ENCODE measurements at places on chromosomes 13 and 19. TPM values are rescaled to one million over a fixed set of nuclear protein-coding genes. Genes with fewer than 3 reads are reported as not detected.

GRCh38 chr13:98405107-98405571 lies 171.8 kb downstream of the STK24 start:
- DNase-seq, result no peak

DNA sequence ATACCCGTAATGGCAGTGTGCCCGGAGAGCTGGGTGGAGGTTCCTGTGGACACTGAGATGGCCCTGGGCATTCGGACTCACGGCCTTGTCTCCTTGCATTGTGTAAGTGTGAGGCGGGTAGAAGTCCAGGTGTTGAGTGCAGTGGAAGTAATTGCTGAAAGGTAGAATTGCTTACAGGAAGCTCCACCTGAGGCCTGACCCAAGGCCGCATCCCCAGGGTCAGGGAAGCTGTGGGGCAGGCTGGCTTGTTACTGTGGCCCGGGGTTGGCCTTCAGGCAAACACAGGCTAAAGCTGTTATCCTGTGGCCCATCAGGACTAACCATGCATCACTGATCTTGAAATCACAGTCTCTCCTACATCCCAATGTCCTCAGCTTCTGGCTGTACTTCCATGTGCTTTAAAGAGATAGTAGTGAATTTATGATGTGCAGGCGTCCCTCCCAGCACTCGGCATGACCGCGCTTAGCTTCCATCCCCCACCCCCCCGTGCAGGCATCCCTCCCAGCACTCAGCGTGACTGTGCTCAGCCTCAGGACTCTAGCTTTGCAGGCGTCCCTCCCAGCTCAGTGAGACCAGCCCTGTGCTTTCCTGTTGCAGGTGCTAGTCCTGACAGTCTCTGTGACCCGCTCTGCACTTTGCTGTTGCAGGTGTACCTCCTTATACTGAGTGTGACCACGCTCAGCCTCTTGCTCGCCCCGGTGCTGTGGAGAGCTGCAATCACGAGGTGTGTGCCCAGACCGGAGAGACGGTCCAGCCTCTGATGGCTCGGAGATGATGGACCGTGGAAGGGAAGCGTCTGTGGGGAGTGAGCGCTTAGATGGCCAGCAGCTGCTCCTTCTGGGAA lies 35.6 kb upstream of the TFDP1 start:
- DNase-seq, result no peak

DNA sequence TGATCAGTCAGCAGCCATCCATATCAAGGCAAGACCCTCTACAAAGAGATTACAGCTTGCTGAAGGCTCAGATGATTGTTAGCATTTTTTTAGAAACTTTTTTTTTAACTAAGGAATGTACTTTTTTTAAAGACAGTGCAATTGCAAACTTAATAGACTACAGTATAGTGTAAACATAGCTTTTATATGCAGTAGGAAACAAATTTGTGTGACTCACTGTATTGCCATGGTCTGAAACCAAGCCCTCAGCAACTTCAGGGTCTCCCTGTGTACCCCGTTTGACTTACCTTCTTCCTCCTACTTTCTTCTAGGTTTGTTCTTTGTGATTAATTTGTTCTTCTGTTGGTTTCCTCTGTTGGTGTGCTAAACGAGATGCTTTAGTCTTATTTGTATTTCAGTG lies 93.0 kb upstream of the TEX29 start:
- DNase-seq, result no peak

DNA sequence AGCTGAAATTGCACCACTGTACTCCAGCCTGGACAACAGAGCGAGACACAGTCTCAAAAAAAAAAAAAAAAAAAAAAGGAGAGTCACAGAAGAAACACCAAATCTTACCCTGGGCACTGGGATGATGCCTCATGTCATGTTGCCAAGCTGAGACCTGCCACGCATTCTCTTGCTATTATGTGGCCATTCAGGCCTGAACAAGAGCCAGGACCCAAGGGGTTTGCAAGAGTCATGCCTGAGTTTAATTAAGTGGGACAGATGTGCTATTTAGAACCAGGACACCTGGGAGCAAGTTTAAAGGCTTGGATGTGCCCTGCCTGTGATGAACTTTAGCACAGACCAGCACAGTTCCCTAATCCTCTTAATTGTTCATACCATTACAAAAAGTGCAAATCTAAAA lies 9.8 kb downstream of the PNMA8A start:
- DNase-seq, result no peak

- DNase-seq, result no peak
These were observed 1.7 kb downstream of the SOX1 start for GRCh38 chr13:112068540-112069060.

- no peak for DNase-seq
These were observed 222.1 kb upstream of the OBI1 start for GRCh38 chr13:78881054-78881453.

The APOC4 gene
- polyA plus RNA-seq, result 0.30 TPM

Data from right lung (tissue), 10 donors.